NCI-H1048 (cell line): ENCODE measurements at places on chromosomes 7 and 10.

DNA sequence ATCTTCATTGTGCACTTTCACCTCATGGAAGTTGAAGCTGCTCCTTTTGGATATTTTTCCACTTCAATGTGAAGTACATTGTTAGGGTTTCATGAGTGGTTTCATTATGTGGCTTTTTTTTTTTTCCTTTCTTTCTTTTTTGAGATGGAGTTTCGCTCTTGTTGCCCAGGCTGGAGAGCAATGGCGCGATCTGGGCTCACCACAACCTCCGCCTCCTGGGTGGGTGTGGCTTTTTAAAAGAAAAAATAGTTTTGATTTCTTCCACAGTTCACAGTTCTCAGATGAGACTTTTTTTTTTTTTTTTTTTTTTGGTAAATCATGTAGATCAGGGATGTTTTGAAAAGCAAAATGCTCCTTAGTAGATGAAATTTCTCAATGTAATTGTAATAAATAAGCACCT lies 652.3 kb upstream of the ANKRD30A start:
- no peak for DNase-seq

DNA sequence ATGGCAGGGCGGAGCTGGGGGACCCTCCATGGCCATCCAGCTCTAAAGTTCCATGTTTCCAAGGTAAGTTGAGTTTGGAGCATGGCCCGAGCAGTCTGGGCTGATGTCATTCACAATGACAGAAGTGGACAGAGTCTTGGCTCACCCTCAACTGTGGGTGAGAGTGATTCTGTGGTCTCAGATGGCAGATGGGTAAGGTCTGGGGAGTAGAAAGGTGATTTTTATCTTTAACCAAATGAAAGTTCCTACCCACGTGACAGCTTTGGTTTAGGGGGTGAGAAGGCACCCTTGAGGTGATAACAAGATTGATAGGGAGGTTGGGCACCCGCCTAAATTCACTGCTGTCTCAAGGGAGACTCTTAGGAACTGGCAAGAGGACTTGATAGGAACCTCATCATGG lies 57.6 kb upstream of the PDZD8 start:
- no peak for DNase-seq

DNA sequence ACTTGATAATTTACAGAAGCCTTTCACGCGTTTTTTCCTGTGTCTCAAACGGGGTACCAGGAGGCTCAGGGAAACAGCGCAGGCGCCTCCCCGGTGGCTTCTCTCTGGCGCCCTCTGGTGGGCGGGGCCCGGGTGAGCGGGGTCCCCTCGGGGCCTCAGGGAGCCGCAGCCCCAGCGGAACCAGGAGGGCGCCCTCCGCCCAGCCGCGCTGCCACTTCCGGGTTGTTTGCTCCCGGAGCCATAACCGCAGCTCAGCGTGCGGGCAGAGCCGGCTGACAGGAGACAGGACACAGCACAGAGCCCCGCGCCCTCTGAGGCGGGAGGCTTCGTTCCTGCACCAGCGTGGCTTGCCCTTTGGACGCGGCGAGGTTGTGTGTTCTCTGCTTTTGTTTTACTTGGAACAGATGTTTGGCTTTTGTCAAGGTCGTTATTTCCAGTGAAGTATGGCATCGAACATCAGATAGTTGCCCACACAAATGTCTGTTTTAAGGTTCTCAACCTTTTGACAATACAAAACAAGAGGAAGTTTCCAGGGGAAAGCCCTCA lies 6.9 kb upstream of the CYP2E1 start:
- DNase-seq: peak; percentile 65

GRCh38 chr7:111746950-111747349 lies 184.7 kb upstream of the IMMP2L start:
- no peak for DNase-seq

DNA sequence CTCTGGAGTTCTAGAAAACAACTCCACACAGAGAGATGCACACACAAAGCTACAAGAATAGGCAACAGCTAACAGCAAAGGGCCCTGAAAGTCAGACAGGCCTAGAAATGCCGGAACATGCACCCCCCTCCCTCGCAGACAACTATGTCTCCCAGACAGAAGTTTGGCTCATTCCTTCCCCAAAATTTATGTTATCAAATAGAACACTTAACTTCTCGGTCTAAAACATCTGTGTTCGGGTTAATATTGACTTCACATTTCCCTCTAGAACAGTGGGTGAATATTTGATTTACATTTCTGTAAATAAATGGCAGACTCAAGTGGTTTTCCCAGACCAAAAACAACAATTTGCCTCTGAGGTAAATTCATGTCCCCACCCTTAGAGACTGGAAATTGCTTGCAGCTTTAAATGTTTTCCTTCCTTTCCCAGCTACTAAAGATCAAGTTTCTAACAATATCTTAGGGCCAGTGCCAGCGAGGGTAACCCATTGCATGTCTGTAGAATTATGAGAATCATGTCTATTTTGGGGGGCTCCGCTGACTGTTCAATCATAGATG lies 92.5 kb upstream of the INHBA start:
- DNase-seq: no peak

DNA sequence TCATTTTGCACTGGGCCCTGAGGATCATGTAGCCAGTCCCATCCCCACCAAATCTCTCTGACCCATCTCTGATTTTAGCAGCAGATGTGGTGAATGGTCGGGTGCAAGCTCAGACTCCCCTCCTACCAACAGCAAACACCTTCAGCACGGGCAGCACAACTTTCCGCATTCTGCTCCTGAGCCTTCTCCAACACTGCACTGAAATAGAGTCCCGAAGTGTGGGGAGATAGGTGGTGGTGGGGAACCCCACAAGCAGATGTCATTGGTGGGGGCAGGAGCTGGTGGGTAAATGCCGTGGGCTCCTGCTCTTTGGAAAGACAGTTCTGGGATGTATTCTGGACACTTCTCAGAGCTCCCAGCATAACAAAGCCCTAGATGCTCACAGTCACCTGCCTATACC lies 9.6 kb upstream of the CTBP2 start:
- no peak for DNase-seq

DNA sequence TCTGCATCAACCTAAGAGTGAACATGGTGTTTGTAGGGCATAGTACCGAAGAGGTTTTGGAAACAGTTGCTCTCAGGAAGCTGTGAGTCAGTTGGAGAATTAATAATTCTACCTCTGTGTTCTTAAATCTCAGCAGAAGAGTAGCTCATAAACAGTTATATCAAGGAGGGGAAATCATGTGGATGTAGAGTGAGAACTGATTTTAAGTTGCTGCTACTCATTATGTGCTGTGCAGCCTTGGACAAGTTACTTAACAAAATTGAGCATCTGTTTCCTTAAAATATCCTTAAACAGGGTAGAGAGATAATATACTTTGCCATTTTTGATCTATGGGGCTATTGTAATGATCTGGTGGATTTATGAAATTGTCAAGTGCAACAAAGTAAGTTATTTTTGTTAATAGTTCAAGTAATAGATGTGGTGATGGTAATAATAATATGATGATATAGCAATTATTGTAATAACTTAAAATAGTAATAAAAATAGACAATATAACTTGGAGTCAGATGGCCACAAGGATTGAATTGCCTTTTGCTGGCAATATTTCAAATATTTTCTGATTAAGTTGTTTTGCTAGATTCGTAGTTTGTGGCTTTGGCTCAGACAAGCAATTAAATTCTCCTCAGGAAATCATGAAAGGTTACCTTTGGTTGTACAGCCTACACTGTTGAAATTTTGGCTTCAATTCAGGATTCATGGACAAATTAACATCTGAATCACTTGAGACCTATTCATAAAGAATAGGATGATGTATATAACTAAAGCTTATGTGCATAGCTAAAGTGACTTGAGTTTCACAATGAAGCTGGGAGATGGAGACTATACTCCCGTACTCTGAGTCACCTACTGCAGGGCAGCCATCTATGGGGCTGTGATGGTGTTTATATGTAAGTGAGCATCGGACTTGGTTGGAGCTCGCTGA lies 228.5 kb downstream of the CDK14 start:
- no peak for DNase-seq

- DNase-seq: no peak
These were observed 75.5 kb upstream of the AGK start for GRCh38 chr7:141475679-141476078.

DNA sequence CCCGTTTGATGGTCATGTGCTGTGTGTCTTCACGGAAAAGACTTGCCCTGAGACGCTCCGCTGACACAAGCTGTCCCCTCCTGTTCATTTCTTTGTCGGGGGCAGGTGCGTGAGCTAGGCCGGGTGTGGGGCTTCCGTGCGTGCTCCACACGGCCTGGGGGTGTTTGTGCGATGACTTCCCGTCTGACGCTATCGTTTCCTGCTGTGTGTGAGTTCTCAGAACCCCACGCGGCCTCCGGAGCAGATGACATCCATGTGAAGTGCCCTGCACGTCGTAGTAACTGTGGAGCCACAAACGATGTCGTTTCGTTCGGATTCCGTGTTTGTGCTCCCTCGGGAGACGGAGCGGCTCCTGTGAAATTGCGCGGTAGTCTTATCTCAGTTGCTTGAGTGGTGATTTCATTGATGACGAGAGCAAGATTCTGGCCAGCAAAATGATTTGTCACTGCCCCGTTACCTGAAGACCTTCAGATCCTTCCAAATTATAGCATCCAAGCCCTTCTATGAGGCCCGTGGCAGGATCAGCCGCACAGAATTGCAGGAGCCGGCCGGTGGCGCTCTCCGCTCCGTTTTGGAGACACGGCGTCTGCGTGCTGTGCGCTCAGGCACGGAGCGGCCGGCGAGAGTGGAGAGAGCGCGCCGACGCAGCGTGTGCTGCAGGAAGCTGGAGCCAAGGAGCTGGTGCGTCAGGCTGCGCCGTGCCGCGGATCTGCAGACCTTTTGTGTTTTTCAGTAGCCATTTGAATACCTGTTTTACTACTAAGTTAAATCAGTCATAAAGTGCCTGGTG lies 94.9 kb downstream of the NKX6-2 start:
- DNase-seq: no peak

- no peak for DNase-seq
These were observed 5.7 kb upstream of the TNRC18 start for GRCh38 chr7:5429253-5429856.
